ENCODE measurements at places on chromosomes 12 and 14. TPM values are rescaled to one million over a fixed set of nuclear protein-coding genes. Genes with fewer than 3 reads are reported as not detected.

The AMDHD1 gene
- polyA plus RNA-seq, result 2.7 TPM

The C12orf42 gene
- polyA plus RNA-seq, result 25.4 TPM

The MGST1 gene
- not detected for polyA plus RNA-seq

The CSRP2 gene
- 0.09 TPM for polyA plus RNA-seq
